ENCODE measurements at places on chromosomes 1 and 21. TPM values are rescaled to one million over a fixed set of nuclear protein-coding genes. Genes with fewer than 3 reads are reported as not detected.
A peak's percentile ranks its signal among the peaks of the same experiment; 100 is the strongest.

Gene FALEC
- total RNA-seq, result not detected

Gene SPRR4
- not detected for total RNA-seq

Gene GPR25
- total RNA-seq, result not detected

Gene MAP3K21
- 3.0 TPM for total RNA-seq

Gene CD1B
- total RNA-seq, result not detected

Gene FMO2
- total RNA-seq, result not detected

GRCh38 chr1:4483021-4483625 lies 171.3 kb upstream of the AJAP1 start:
- DNase-seq, result no peak

DNA sequence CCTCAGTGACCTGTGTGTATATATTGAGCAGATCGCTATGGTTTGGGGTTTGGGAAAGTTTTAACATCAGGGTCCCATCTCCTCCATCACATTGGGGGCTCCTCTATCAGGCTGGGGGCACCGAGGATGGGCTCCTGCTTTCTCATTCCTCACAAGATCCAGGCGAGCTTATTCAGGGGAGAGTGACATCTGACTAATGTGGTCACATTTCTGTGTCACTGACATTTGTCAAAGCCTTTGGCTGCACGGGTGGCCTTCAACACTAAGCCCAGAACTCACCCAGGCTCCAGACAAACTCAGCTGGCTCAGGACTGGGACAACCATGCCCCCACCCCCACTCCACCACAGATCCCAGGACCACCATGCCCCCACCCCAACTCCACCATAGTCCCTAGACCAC lies 103.3 kb upstream of the IFFO2 start:
- no peak for DNase-seq

- no peak for DNase-seq
Measured at GRCh38 chr1:29342351-29342750, 106.0 kb downstream of the PTPRU start.

GRCh38 chr1:52925571-52926005 lies 1.5 kb upstream of the SCP2 start:
- DNase-seq, result no peak

- no peak for DNase-seq
Measured at GRCh38 chr1:97507863-97508262, 413.0 kb downstream of the DPYD start.

GRCh38 chr1:61670016-61670415 lies 54.9 kb downstream of the TM2D1 start:
- no peak for DNase-seq

DNA sequence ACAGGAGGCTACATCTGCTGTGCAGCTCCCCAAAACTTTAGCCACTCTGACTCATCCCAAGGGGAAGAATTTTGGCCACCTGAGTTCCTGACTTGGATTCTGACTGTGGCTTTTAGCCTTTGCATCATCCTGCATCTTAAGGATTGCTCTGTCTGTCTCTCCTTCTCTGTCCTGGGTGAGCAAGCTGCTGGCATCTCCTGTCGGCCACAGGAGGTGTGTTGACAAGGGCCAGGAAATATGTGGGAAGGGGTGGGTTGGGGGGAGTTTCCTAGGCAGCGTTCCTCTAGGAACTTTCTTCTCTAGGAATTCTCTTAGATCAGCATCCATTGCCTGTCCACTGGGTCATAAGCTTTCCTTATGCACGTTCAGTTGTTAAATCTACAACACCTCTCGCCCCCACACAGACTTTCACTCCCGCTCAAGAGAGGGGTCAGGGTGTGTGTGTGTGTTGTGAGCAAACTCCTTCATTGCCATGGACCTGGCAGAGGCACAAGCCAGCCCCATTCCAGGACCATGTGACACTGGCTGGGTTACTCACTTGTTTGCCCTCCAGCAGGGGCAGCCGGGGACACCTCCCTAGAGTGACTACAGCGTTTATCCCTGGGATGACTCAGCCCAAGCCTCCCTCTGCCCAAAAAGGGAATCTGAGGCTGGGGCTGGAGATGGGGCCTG lies 145.0 kb upstream of the DUSP10 start:
- no peak for DNase-seq

- DNase-seq, result no peak
Measured at GRCh38 chr1:84763912-84764680, 73.8 kb upstream of the SSX2IP start.

DNA sequence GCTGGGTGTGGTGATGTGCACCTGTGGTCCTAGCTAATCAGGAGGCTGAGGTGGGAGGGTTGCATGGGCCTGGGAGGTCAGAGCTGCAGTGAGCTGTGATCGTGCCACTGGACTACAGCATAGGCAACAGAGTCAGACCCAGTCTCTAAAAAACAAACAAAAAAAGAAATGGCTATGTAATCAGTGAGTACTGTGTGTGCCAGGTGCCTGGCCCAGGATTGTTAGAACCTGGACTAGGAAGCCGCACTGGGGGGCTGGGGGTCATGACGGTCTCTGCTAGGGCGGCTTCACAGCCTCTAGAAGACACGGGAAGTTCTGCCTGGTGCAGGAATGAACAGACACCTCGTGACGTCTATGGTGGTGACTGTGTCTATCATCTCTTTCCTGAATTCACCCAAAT lies 8.5 kb downstream of the TMEM9 start:
- peak; percentile 34 for DNase-seq

GRCh38 chr1:47688461-47689296 lies 250.8 kb downstream of the FOXD2 start:
- no peak for DNase-seq

GRCh38 chr1:96524100-96524499 lies 197.5 kb upstream of the PTBP2 start:
- DNase-seq, result no peak

DNA sequence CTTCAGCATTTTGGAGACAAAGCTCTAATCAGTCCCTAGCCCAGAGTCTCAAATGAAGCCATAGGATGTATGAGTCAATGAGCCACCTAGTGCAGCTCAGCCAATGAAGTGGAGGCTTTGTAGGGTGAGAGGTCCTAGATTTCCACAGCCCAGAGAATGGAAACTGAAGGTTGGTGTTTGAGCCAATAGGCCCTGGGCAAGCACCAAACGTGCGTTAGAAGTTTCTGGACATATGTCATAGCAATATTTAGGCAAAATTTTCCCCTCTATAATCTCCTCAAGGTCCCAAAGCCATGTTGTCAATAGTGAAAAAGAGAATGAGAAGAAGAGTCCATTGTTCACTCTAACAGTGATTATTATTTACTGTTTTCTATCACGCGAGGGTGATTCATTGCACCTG lies 361.3 kb downstream of the PLPP3 start:
- DNase-seq, result no peak

- no peak for DNase-seq
Measured at GRCh38 chr1:187871177-187871845, 1042.6 kb downstream of the PLA2G4A start.

DNA sequence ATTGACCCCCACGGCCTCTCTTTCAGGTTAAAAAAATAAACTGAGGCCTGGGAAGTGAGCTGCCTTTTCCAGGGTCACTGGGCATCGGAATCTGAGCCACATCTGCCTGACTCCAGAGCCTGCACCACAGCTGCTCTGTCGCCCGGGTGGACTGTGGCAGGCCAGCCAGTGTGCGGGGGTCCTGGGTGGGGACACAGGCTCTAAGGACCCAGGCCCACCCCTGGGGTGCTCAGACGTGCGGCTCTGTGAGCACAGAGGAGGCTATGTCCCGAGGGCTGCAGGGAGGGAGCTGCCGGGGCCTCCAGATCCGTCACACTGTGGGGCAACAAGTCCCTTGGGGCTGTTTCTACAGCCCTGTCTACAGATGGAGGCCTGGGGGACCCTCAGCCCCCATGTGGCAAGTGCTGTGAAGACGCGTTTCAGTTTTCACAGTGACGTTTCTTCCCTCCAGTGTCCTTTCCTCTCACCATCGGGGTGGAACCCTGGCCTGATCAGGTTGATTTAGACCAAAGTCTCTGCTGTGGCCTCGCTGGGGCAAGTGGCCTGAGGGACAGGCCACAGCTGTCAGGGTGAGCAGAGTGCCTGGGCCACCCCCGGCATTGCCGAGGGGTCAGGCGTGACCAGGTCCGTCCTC lies 39.2 kb upstream of the ACTRT2 start:
- peak; percentile 41 for DNase-seq

DNA sequence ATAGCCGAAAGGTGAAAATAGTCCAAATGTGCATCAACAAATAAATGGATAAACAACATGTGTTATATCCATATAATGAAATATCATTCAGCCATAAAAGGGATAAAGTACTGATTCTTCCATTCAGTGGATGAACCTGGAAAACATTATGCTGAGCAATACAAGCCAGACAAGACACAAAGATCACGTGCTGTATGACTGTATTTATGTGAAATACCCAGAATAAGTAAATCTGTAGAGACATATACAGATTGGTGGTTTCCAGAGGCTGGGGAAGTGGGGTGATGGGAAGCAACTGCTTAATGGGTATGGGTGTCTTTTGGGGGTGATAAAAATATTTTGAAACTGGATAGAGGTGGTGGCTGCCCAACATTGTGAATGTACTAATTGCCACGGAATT lies 13.3 kb upstream of the GSTM4 start:
- DNase-seq, result no peak

DNA sequence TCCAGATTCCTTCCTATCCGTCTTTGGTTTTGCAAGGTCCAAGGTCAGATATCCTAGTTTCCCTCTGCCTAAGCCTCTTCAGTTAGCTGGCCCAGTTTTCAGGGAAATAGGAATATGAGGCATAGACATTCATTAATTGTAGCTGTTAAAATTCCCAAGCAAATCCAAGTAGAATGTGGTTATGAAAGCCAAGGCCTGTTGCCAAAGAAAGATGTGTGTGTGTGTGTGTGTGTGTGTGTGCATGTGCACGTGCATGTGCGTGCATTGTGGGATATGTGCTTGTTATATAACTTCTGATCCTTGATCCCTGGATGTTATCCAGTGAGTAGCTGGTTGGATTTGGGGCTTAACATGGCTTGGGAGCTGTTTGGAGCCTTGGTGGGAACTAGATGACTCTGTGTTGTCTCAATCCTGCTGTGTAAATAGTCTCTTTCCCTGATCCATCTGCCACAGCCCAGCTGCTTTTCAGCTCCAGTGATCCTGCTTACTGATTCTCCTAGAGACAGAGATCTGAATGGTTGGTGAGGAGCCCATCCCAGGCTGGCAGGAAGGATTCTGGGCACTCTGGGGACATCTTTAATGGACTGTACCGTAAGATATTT lies 70.6 kb upstream of the GCLM start:
- no peak for DNase-seq

DNA sequence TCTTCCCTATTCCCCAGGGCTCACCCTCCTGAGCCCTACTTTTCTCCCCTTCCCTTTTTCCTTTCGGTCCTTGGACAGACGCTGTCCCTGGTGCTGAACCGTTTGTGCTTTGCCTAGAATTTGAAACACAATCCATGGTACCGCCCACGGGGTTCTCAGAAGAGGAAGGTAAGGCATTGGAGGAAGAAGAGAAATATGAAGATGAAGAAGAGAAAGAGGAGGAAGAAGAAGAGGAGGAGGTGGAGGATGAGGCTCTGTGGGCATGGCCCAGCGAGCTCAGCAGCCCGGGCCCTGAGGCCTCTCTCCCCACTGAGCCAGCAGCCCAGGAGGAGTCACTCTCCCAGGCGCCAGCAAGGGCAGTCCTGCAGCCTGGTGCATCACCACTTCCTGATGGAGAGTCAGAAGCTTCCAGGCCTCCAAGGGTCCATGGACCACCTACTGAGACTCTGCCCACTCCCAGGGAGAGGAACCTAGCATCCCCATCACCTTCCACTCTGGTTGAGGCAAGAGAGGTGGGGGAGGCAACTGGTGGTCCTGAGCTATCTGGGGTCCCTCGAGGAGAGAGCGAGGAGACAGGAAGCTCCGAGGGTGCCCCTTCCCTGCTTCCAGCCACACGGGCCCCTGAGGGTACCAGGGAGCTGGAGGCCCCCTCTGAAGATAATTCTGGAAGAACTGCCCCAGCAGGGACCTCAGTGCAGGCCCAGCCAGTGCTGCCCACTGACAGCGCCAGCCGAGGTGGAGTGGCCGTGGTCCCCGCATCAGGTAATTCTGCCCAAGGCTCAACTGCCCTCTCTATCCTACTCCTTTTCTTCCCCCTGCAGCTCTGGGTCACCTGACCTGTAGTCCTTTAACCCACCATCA lies 10.4 kb downstream of the BCAN start:
- no peak for DNase-seq

DNA sequence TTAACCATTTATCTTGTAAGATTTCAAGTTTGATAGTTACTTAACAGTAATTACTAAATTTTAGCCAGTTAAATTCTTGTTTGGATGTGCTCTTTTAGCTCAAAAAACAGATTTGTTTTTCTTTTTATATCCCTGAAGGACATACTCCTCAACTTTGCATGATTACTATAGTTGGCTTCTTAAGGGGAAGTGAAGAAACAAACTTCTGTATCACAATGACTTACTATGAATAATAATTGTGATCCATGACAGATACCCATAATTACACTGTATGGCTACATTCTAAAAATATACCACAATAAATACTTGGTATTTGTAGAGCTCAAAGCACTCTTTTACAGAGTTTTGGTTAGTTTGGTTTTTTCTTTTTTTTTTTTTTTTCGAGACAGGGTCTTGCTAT lies 55.8 kb downstream of the IARS2 start:
- no peak for DNase-seq

DNA sequence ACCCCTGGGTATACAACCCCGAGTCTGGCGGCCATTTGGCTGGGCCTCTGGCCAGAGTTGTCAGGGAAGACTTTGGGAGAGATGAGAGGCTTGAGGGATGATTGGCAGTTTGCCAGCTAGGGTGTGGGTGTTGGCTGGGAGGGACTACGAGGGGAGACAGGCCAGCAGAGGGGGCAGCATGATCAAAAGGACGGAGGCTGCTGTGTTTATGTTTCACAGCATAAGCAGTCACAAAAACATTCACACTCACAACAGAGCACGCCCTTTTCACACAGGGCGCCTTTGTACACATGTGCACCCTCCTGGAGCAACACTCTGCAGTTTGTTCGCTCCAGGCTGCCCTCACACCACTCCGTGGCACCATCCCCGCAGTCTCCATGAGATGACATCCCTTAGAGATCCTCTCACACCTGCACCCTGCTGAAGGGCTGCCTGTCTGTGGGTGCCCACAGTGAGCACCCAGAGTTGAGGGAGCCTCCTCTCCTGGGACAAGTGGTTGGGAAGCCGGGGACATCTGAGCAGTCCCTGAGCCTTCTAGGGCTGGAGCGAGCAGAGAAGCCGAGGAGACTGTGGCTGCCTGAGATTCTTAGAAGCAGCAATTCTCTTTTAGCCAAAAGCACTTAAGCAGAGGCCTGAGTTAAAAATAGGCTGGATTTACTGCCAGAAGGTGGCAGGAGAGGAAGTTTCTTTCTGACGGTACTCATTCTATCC lies 15.4 kb downstream of the EFNA3 start:
- DNase-seq, result no peak

- no peak for DNase-seq
Measured at GRCh38 chr1:207404849-207405525, 49.1 kb upstream of the CR2 start.

Data from natural killer cell treated with Interleukin-12 subunit alpha and Interleukin-12 subunit beta and Interleukin-15 and Interleukin-18, amount 100 ng/mL, for 72 hours (primary cell).